ENCODE measurements at places on chromosomes 2 and 18.

DNA sequence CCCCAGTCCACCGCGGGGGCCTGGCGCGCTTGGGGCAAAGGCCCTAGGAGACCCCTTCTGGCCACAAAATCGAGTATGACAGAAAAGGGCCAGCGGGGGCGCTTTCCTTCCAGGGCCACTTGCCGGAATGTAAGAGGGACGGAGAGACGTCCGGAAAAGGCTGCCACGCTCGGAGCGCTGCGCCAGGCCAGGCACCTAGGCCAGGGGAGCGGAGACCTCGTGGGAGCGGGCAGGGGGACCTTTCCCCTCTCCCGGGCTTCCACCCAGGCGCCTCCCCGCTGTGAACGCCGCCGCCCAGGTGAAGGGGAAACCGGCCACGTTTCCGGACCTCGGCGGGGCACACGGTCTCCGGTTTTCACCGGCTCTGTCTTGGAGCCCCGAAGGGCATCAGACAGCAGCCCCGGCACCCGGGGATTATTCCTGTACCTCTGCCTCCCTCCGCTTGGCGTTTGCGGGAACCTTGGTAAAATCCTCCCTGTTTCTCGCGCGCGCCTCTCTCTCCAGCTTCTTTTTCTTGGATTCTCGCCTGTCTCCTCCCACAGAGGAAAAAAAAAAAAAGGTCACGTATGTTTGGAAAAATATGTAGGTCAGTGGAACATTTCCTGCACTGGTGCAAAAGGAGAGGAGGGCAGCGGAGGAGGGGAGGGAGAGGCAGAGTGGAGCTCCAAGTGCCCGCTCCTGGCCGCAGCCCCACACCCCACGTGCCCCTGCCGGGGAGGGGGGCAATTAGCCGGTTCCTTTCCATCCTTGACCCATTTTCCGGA is 1.2 kb upstream of the NPAS2 start:
- no peak for DNase-seq

DNA sequence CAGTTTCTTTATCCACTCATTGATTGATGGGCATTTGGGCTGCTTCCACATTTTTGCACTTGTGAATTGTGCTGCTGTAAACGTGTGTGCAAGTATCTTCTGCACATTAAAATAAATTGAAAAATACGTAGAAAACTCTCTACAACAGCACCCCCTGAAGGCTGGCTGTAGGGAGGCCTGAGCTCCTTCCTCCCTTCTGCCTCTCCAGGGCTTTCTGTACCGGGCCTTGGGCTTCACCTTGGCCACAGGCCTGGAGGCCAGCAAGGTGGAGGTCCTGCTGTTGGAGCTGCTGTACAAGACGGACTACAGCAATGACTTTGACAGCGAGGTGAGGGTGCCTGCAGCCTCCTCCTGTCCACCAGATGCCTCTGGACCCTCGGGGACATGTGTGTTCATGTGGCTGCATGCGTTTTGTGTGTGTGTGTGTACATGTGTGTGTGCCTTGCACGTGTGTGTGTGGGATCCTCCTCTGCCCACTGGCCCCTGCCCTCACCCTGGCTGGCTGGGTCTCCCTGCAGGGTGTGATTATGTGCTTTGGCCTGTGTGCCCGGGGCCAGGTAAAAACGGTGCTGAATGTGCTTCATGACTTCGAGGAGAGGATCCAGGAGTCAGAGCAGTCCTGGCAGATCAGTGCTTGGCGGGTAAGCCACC is 29.2 kb downstream of the MROH2A start:
- no peak for DNase-seq

- DNase-seq = no peak
These were observed 212.1 kb upstream of the NETO1 start for GRCh38 chr18:73079920-73080319.

DNA sequence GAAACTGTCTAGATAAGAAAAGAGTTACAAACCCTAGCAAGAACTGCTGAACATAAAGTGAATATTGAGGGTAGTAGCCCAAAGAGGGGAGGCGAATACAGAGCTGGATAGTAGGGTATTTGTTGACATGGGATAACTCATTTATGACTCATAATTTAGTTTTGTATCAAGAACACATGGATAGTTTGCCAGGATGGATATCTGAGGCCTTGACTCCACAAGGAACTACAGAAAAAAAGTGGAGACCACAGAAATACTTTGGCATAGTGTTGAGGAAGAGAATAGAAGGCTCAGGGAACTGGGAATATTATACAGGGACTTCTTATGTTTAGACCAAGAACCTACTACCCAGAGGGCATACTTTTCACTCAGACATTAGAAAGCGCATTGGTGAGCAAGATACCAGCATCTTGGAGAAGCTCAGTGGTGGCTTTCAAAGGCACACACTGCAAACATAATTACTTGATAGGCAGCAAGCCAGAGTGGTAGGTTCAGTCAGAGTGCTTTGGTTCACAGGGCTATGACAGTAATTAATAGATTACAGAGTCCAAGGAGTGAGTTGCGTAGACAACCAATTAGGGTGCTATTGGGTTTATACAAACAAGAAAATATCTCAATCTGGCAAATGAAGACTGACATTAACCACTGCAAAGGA is 51.9 kb upstream of the ZBTB7C start:
- no peak for DNase-seq

- no peak for DNase-seq
These were observed 219.0 kb downstream of the SH3BP4 start for GRCh38 chr2:235170536-235171521.

DNA sequence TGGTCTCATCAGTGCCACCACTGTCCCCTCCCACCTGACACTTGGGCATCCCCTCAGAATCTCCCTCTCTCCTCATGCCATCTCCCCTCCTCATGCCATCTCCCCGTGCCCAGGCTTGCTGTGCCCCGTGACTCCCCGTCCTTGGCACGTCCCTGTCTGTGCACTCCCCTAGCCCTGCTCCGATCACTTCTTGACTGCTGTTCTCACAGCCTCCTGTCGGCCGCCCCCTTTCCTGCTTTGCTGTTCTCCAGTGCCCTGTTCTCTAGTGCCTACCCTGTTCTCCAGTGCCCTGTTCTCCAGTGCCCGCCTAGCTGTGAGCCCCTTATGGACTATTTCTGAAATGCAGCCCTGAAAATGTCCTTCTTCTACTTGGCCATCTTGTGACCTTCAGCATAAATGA is 253.8 kb downstream of the ALPK2 start:
- DNase-seq = no peak

DNA sequence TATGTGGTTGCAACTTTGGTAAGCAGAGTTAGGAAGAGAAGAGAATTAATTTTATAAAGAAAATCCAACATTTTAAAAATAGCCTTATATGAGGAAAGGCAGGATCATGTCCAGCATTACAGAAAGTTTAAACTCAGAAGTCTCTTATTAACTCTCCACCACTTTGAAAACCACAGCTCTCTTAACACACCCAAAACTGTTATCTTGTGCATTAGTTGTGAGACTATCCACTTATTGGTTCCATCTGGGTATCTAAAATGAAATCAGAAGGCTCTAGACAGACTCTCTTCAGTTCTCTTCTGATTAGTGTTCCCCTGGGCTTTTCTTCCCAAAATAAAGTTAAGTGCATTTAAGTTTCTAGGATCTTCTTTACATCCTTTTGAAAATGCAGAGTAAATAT is 251.5 kb downstream of the TXNL1 start:
- no peak for DNase-seq

- no peak for DNase-seq
These were observed 70.6 kb downstream of the MGAT5 start for GRCh38 chr2:134324430-134324829.

GRCh38 chr2:239926587-239927232 is 98.4 kb downstream of the NDUFA10 start:
- no peak for DNase-seq

- no peak for DNase-seq
These were observed 401.4 kb downstream of the ALK start for GRCh38 chr2:29520001-29520400.
